ENCODE measurements at places on chromosomes 13 and 19. TPM values are rescaled to one million over a fixed set of nuclear protein-coding genes. Genes with fewer than 3 reads are reported as not detected.

The CGB2 gene
- total RNA-seq, result not detected

The ZNF285 gene
- total RNA-seq, result 0.22 TPM

DNA sequence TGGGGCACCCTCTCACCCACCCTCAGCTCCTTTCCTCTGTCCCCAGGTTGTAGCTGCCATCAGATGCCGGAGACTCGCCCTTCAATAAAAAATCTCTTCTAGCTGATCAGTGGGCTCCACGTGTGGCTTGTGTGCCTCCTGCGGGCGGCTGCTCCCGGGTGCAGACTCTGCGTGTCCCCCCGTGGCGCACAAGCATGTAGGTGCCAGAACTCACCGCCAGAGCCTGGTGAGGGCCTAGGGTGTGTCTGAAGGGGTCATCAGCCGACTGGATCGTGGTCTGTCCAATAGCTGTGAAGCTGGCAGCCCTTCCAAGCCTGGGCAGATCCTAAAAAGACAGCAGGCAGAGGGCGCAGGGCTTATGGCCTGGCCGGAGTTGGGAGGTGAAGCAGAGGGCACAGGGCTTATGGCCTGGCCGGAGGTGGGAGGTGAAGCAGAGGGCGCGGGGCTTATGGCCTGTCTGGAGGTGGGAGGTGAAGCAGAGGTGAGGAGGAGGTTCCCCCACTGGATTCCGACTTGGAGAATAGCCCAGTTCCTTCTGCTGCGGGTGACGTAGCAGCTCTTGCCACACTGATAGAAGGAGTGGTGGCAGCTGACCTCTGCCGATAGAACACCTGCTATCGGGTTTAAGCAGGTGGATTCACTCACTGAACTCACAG lies 11.7 kb downstream of the NOP53 start:
- DNase-seq, result no peak

GRCh38 chr19:11617180-11618062 lies 20.1 kb downstream of the ZNF627 start:
- DNase-seq, result no peak

- peak; percentile 51 for DNase-seq
Observed at GRCh38 chr19:44512326-44513298, 12.3 kb upstream of the ZNF180 start.

- no peak for DNase-seq
Observed at GRCh38 chr13:45921162-45921736, 69.7 kb upstream of the SIAH3 start.

DNA sequence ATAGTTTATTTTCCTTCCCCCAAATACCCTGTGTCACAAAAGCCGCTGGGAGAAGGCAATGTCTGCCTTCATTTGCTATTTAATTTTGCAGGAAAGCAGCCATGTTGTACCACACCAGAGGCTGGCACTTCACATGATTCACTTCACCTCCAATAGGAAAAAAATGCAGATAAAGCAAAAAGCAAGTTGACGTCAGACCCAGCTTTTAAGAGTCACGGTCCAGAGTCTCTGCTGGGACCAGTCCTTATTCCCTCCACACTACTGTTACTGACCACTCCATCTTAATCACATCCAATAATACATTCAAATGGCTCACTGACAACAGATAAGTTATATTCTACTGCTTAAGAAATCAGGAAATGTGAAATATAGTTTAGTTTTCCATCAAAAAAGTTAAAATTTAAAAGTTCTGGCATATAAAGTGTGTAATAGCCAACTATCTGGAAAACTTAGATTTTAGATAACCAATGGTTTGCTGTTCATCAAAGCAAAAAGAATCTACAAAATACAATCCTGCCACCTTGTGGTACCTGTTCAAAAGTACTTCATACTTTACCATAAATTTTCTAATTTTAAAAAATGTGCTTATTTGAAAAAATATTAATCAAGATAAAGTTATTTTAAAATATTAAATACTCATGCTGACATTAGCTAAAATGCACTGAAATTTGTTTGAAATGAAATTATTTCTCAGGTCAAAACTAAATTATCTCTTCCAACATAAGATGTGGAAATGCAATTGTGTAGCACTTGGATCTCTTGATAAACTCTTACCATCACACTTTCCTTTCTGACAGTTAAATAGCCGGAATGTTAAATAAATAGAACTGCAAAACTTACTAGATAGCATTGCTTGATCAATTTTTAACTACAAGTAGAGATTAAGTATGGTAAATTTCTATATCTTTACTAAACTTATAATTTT lies 97.3 kb downstream of the SERP2 start:
- no peak for DNase-seq

Data from activated CD4-positive, alpha-beta memory T cell treated with anti-CD3 and anti-CD28 coated beads for 36 hours (primary cell).